ENCODE measurements at places on chromosomes 5 and 9.

DNA sequence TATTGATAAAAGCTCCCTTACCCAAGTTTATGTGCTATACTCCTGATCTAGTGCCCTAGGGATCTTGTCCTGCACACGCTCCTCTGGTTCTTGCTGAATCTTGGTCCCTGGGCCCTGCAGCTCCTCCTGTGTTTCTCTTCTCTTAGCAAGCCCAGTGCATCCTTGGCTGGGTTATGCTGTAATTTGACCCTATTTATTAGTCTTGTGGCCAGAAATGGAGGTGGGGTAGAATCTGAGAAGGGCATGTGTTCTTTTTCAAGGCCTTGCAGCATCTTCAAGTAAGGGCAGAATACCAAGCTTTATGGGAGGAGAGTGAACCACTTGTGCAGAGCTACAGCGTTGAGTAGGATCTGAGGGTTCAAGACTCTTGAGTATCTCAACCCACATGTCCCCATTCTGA lies 366.8 kb downstream of the FAM170A start:
- no peak for DNase-seq

DNA sequence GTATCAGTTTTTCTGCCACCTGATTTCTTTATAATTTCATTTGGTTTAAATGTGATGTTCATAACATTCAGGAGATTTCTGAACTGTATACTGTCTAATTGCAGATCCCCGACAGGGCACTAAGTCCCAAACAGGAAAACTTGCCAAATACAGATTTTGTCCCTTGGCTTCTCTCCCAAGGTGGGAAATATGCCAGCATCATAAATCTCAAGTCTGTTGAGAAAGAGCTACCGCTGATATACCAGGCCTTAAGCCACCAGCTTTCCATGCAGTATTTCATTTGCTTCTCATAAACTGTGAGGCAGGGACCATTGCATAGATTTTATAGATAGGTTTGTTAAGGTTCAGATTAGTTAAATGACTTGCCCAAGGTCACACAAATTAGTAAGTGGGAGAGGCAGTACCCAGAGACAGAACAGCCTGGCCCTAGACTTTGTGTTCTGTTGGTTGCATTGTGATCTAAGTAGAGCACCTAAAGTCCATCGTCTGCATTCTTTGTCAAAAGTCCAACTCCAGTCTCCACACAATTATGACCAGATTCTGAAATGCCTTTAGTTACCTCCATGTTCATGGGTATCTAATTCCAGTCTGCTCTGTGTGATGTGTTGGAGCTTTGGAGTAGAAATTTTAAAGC lies 16.2 kb downstream of the GPR21 start:
- DNase-seq, result no peak

DNA sequence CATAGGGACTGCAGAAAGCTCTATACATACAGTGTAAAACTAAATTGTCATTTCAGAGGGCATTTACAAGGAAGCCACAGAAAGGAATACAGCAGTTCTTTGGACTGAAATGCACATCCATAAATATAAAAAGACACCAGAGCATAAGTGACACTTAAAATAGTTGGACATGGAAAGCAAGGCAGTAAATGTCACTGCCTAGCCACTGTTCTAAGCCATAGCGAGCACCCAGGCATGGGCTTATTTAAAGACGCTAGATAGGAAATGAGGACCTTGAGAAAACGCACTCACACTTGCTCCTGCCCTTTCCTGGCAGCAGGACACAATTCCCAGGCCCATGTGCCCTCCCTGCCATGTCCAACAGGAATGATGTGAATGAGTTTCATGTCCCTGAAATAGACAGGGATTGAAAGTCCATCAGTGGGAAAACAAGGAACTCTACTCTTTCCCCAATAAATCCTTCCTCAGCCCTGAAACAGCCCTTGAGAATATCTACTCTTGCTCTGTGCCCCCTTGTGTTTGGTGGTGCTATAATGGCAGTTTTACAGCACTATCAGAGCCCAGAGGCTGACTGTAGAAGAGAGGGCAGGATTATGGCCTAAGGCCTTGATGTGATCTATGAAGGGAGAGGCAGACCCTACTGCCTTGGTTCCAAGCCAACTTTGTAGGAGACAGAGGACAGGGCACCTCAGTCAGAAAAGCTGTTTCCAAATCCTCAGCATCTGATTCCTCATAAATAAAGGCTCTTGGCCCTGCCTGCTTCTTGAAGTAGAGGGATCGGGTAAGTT lies 182.9 kb downstream of the SAXO1 start:
- no peak for DNase-seq

GRCh38 chr5:172634106-172634899 lies 6.8 kb upstream of the NEURL1B start:
- no peak for DNase-seq

GRCh38 chr9:92608909-92609445 lies 61.0 kb downstream of the IPPK start:
- no peak for DNase-seq

GRCh38 chr5:120576588-120576987 lies 112.5 kb downstream of the PRR16 start:
- no peak for DNase-seq

GRCh38 chr5:124701016-124701415 lies 45.4 kb downstream of the ZNF608 start:
- DNase-seq, result peak; percentile 10

Measured in NCI-H526 treated with DMSO at 0.1 percent for 48 hours (cell line).